ENCODE measurements at places on chromosomes 11 and 22. TPM values are rescaled to one million over a fixed set of nuclear protein-coding genes. Genes with fewer than 3 reads are reported as not detected.
A peak's percentile ranks its signal among the peaks of the same experiment; 100 is the strongest.

The MAP6 gene
- not detected for total RNA-seq

The CXCR5 gene
- 0.56 TPM for total RNA-seq

The PRR33 gene
- total RNA-seq, result 0.32 TPM

The SLC43A3 gene
- total RNA-seq, result 20.7 TPM

The HORMAD2 gene
- total RNA-seq, result not detected

The CDCA5 gene
- total RNA-seq, result 6.8 TPM

DNA sequence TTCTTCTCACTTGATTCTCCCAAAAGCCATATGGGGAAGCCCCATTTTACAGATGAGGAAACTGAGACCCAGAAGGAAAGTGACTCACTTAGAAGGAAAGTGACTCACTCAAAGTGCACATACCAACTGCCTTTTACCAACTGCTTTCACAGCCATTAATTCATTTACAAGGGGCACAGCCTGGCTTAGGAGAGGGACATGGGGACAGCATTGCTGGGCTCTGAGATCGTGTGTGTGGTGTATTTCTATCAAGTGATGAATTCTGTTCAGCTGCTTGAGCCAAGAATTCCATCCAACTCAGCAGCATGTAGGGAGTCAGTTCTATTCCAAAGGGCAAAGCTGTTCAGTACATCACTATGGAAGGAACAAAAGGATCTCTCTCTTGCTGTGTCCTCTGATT lies 23.5 kb upstream of the PAK1 start:
- DNase-seq, result no peak
- H3K4me3 ChIP-seq, result no peak overlapping the region
- H3K27ac ChIP-seq, result no peak overlapping the region
- H3K4me1 ChIP-seq, result peaks cover 4% of the 10 kb centered on the region
- H3K27me3 ChIP-seq, result no peaks in the 10 kb centered on the region

DNA sequence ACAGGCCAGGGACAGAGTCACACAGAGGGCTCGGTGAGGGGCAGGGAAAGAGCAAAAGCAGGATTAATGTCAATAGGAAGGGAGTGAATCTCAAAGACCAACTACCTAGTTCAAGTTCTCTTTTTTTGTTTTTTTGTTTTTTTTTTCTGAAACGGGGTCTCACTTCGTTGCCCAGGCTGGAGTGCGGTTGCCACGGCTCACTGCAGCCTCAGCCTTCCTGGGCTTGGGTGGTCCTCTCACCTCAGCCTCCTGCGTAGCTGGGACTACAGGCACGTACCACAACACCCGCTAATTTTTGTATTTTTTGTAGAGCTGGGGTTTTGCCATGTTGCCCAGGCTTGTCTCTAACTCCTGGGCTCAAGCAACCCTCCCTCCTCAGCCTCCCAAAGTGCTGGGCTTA lies 9.7 kb upstream of the BCL9L start:
- H3K27me3 ChIP-seq, result no peaks in the 10 kb centered on the region
- DNase-seq, result no peak
- no peaks in the 10 kb centered on the region for H3K36me3 ChIP-seq
- no peak overlapping the region for H3K4me3 ChIP-seq
- H3K27ac ChIP-seq, result no peak overlapping the region

GRCh38 chr11:6745465-6746015 lies 26.2 kb downstream of the OR2AG2 start:
- peak; percentile 51 for DNase-seq
- H3K36me3 ChIP-seq, result no peaks in the 10 kb centered on the region
- H3K27ac ChIP-seq, result peak overlapping the region; percentile 91
- peak overlapping the region; percentile 84 for H3K4me3 ChIP-seq

DNA sequence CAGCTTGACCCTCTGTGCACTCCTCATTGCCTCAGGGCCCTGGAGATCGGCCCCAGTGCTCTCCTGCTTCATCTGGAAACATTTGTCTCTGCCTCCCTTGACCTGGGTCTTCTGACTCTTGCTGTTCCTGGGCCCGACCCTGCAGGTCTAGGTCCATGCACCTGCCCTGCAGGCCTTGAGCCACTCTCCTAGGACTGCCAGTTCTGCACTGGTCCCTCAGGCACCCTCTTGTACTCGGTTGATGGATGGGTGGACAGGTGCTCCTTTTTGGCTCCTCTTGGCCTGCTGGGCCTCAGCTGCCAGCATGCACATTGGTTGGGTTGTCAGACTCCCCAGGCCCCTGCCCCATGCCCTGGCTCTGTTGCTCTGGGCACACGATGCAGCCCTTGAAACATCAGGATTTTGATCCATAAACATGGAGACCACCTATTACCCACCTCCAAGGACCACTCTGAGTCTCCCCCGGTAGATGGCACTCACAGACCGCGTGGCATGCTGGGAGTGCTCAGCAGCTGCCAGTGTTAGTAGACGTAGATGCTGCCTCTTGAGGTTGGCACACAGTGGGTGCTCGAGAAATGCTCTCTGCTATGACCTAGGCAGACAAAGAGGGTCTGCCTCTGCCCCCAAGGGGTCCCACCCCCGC lies 20.2 kb upstream of the ACR start:
- H3K36me3 ChIP-seq, result no peaks in the 10 kb centered on the region
- H3K4me3 ChIP-seq, result no peak overlapping the region
- no peak for DNase-seq
- no peaks in the 10 kb centered on the region for H3K4me1 ChIP-seq
- no peak overlapping the region for H3K27ac ChIP-seq
- no peaks in the 10 kb centered on the region for H3K27me3 ChIP-seq

DNA sequence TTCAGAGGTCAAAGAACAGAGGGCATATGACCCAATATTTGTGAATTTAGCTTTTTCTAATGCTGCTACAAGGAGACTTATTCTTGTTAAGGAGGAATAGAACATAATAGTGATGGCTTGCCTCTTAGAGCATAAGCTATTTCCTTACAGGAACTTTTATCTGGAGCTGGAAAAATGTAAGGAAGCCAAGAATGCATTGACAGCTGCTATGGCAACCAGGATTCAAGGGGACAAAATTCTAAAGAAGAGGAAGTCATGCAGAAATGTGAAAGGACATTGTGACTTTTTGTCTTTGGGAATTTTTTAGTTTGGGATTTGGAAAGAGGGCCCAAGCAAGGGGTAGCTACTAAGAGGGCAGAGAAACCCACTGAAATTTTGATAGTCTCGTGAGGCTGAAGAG lies 51.1 kb downstream of the EHF start:
- DNase-seq, result no peak
- no peaks in the 10 kb centered on the region for H3K27me3 ChIP-seq
- H3K27ac ChIP-seq, result no peak overlapping the region
- H3K4me1 ChIP-seq, result no peaks in the 10 kb centered on the region
- no peaks in the 10 kb centered on the region for H3K36me3 ChIP-seq
- H3K4me3 ChIP-seq, result no peak overlapping the region

- peak overlapping the region; percentile 90 for H3K27ac ChIP-seq
- H3K27me3 ChIP-seq, result no peaks in the 10 kb centered on the region
- DNase-seq, result no peak
- no peak overlapping the region for H3K4me3 ChIP-seq
These were observed 24.8 kb downstream of the PTPRJ start for GRCh38 chr11:48005136-48005535.

DNA sequence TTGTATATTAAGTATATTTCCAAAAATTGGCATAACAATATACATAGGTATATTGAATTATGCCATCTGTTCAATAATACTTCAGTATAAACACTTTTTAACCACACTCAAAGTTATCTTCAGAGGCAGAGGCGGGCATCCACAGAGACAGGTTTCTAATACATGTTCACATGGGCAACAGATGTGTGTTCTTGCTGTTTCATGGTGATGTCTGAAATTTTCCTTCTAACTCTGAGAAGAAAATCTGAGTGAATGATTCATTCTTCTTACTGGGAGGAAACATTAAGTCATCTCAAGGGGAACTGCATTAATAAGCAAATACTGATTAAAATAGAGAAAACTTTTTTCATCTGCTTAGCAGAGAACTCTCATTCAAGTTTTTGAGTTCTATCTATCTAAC lies 1074.5 kb downstream of the LRRC4C start:
- H3K27me3 ChIP-seq, result no peaks in the 10 kb centered on the region
- no peak for DNase-seq
- no peaks in the 10 kb centered on the region for H3K4me1 ChIP-seq
- no peaks in the 10 kb centered on the region for H3K36me3 ChIP-seq
- no peak overlapping the region for H3K4me3 ChIP-seq

GRCh38 chr22:23058063-23058462 lies 12.3 kb upstream of the GNAZ start:
- no peak overlapping the region for H3K4me3 ChIP-seq
- DNase-seq, result no peak
- no peaks in the 10 kb centered on the region for H3K4me1 ChIP-seq
- no peaks in the 10 kb centered on the region for H3K27me3 ChIP-seq
- H3K27ac ChIP-seq, result no peak overlapping the region

DNA sequence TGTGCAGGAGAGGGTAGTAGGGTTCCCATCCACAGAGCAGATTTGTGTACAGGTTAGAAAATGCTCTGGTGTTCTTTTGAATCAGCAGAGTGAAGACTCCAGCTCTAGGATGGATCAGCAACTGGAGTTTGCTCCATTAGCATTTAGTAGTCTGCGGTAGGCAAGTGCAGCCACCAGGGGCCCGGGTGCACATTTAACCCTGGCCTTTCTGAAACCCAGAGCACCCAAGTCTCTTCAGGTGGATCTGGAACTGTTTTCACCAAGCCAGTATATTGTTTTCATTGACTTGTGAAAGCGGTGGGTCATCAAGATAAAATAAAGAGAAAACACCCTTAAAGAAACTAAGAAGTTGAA lies 100.8 kb upstream of the CLPB start:
- no peak for DNase-seq
- no peak overlapping the region for H3K27ac ChIP-seq
- H3K4me3 ChIP-seq, result no peak overlapping the region
- no peaks in the 10 kb centered on the region for H3K27me3 ChIP-seq
- no peaks in the 10 kb centered on the region for H3K4me1 ChIP-seq

GRCh38 chr11:96110302-96110701 lies 186.4 kb upstream of the MTMR2 start:
- H3K36me3 ChIP-seq, result peaks cover 1% of the 10 kb centered on the region
- peaks cover 9% of the 10 kb centered on the region for H3K4me1 ChIP-seq
- no peak for DNase-seq
- no peak overlapping the region for H3K4me3 ChIP-seq
- H3K27me3 ChIP-seq, result no peaks in the 10 kb centered on the region
- no peak overlapping the region for H3K27ac ChIP-seq

DNA sequence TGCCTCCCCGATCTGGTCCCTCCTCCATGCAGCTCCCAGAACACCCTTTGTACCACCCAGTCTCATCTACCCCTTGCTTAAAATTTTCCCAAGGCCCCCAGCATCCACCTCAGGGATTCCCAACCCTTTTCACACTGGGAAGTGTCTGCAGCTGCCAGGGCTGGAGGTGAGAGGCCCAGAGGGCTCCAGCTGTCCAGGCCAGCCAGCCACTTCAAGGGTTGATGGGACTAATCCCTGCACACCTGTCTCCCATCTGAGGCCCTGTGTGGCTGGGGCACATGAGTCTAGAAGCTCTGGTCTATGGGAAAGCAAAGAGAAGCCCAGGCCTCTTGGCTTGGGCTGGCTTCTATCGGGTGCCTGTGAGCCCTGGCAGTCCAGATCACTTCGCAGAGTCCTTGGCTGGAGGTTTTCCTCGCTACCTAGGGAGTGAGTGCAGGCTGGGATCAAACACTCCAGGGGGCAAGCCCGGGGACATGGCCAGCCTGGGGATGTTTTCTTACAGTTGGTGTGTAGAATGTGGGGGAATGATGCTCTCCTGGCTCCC lies 41.1 kb upstream of the TPBGL start:
- no peak for DNase-seq
- H3K27ac ChIP-seq, result no peak overlapping the region
- H3K36me3 ChIP-seq, result no peaks in the 10 kb centered on the region
- H3K4me3 ChIP-seq, result no peak overlapping the region
- no peaks in the 10 kb centered on the region for H3K4me1 ChIP-seq

DNA sequence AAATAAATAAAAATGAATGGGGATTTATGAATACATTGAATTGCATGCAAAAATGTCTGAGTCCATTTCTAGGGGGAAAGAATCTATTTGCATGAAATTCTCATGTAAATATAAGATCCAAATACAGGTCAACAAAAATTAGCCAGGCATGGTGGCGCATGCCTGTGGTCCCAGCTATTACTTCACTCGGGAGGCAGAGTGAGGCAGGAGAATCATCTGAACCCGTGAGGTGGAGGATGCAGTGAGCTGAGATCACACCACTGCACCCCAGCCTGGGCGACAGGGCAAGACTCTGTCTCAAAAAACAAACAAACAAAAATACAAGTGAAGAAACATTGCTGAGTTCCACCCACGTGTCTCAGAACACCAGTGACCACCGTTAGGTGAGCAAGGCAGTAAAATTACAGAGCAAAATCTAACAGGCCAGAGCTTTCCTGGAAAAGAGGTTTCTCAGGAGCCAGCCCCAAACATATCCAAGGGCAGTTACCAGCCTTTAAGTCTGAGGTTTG lies 17.3 kb downstream of the PACSIN2 start:
- H3K27me3 ChIP-seq, result no peaks in the 10 kb centered on the region
- H3K4me3 ChIP-seq, result no peak overlapping the region
- H3K4me1 ChIP-seq, result peaks cover 39% of the 10 kb centered on the region
- DNase-seq, result no peak
- no peaks in the 10 kb centered on the region for H3K36me3 ChIP-seq
- no peak overlapping the region for H3K27ac ChIP-seq

GRCh38 chr22:30717331-30717921 lies 22.8 kb downstream of the OSBP2 start:
- no peaks in the 10 kb centered on the region for H3K36me3 ChIP-seq
- no peak overlapping the region for H3K4me3 ChIP-seq
- H3K4me1 ChIP-seq, result no peaks in the 10 kb centered on the region

- H3K27ac ChIP-seq, result no peak overlapping the region
- no peaks in the 10 kb centered on the region for H3K27me3 ChIP-seq
- DNase-seq, result no peak
- H3K36me3 ChIP-seq, result no peaks in the 10 kb centered on the region
These were observed 2.5 kb upstream of the ST14 start for GRCh38 chr11:130157101-130157500.

DNA sequence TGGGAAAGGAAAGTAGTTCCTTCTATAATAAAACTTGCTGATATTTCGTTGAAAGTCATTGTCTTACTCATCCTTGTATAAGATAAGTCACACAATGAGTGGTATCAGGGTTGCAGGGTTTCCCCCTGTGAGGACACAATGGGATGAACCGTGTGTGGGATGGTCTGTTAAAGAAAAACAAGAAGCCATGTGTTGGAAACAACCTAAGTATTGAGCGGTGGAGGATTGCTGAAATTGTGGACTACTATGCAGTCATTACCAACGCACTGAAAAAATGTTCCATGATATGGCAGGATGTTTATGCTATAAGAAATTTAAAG lies 28.6 kb downstream of the PTPRJ start:
- peak; percentile 43 for DNase-seq
- no peak overlapping the region for H3K4me3 ChIP-seq
- H3K4me1 ChIP-seq, result peaks cover 99% of the 10 kb centered on the region
